Ascending aorta (tissue), 2 donors: ENCODE measurements at places on chromosomes 7 and 10. TPM values are rescaled to one million over a fixed set of nuclear protein-coding genes. Genes with fewer than 3 reads are reported as not detected.

- DNase-seq: no peak
Measured at GRCh38 chr7:142935941-142936565, 2.5 kb upstream of the TRPV5 start.

GRCh38 chr10:129520440-129521080 is 53.5 kb downstream of the MGMT start:
- DNase-seq: no peak

The OPALIN gene
- not detected for total RNA-seq

DNA sequence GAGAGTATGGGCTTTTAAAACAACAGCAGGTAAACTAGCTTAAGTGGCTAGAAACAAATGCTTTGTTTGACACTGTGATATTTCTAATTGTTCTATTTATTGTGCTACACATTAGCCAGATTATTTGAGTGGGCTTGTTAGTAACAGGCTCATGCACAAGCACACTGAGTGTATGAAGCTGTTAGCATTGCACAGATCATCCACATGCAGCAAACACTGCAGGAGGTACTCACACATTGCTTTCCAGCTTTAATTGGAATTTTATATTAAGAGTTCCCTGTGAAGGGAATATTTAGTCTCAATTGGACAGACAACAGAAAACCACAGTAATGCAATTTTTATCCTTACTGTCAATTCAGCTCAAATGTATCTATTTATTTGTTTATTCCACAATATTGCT is 92.9 kb upstream of the ZNF804B start:
- no peak for DNase-seq

The ZNF22 gene
- total RNA-seq: 1.6 TPM

GRCh38 chr10:24597961-24598360 is 125.7 kb downstream of the ARHGAP21 start:
- DNase-seq: no peak

The HOXA9 gene
- total RNA-seq: not detected

The UNC5B gene
- 42.4 TPM for total RNA-seq

- DNase-seq: no peak
Measured at GRCh38 chr7:6026820-6027311, 4.3 kb upstream of the ANKRD61 start.

The CTBP2 gene
- 57.7 TPM for total RNA-seq

The CCL24 gene
- total RNA-seq: not detected

- no peak for DNase-seq
Measured at GRCh38 chr7:11332865-11333228, 359.2 kb downstream of the PHF14 start.

The ODAD2 gene
- total RNA-seq: not detected

The IRF5 gene
- not detected for total RNA-seq

- DNase-seq: no peak
Measured at GRCh38 chr7:140417456-140418155, 13.7 kb downstream of the RAB19 start.

The CALHM3 gene
- not detected for total RNA-seq

DNA sequence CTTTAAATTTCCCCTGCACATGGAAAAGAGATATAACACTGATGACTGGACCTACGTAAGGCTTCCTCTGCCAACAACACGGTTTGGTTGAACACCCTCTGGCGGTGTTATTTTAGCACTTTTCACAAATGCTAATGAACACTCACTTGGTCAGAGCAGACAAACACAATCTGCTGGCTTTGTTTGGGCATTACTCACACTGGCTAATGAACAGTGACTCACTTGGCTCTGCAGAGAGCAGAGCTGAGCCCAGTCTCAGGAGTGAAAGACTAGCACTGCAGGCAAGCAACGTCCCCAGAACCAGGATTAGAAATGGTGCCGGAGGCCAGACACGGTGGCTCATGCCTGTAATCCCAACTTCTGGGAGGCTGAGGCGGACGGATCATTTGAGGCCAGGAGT is 430.8 kb downstream of the PLXNA4 start:
- DNase-seq: peak; percentile 88

The ITPRID1 gene
- total RNA-seq: not detected

- no peak for DNase-seq
Measured at GRCh38 chr7:756231-756927, 29.3 kb upstream of the PRKAR1B start.

DNA sequence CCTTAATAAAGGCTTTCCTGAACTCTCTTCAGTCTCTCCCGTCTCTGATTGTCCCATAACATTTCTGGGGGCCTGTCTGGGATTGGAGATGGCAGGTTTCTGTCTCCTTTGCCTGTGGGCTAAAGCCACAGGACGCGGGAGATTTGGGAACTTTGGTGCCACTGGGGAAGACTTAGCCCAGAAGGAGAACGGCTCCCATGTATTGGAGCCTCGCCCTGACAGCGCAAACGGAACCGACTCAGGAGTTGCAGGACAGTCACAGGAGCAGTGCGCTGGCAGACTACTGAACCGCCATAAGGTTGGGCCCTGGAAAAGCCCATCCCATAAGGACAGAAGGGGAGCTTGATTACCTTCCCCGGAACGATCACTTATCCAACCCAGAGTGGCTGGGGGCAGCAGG is 7.1 kb upstream of the ZNF33B start:
- no peak for DNase-seq

DNA sequence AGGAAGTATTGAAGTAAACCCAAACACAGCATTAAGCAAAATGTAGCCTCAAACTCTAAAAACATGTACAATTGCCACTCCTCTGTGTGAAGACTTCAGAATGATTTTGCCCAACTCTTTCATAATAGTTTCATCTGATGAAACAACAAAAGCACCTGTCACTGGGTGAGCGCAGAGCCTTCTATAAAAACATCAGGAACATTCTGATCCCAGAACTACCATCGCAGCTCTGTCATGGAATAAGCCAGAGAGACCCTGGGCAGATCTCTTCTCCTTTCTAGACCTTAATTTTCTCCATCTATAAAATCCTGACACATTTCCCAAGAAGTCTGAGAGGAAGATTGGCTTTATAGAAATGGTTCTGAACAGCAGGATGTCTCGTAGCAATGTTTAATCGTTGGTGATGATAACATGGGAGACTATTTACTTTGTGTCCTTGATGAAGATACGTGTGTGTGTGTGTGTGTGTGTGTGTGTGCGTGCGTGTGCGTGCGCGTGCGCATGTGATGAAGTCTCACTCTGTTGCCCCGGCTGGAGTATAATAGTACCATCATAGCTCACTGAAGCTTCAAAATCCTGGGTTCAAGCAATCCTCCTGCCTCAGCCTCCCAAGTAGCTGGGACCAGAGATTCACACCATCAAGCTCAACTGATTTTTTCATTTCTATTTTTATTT is 198.0 kb downstream of the KIAA1217 start:
- DNase-seq: no peak

The FXYD4 gene
- not detected for total RNA-seq

The ARHGEF5 gene
- 3.5 TPM for total RNA-seq

GRCh38 chr7:14842523-14842922 is 60.0 kb downstream of the DGKB start:
- DNase-seq: no peak

DNA sequence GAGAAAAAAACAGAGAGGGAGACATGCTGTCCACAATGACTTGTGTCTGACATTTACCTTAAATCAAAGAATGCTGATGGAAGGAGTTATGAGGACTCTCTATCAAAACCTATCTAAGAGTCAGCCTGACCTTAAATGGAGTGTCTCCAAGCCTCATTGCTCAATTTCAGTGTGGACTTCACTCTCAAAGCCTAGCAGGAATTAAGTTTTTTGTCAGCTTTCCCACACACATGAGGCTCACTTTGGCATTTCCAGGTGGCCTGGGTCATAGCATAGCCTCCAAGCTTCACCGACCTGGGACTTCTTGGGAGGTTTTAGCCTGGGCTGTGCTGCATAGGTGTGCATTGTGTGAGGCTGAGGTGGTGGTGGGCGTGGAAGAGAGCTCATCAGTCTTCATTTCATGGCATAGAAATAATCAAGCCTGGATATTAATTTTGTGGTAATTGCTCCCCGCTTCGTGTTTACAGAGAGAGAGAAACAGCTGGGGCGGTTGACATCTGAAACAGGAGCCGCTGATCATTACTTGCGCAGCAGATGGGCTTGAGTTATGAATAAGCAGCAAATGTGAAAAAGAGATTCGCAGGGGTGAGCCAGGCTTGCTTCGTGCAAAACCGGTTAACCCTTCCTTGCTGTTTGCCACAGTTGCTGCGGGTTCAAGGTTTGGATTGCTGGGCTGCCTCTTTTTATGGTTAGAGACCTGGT is 647.8 kb downstream of the INHBA start:
- DNase-seq: no peak

- DNase-seq: peak; percentile 40
Measured at GRCh38 chr10:110821508-110821907, 50.2 kb upstream of the PDCD4 start.

- DNase-seq: no peak
Measured at GRCh38 chr10:48700071-48700470, 15.4 kb downstream of the WDFY4 start.

The BMPR1A gene
- total RNA-seq: 12.9 TPM

The OR9A2 gene
- not detected for total RNA-seq

DNA sequence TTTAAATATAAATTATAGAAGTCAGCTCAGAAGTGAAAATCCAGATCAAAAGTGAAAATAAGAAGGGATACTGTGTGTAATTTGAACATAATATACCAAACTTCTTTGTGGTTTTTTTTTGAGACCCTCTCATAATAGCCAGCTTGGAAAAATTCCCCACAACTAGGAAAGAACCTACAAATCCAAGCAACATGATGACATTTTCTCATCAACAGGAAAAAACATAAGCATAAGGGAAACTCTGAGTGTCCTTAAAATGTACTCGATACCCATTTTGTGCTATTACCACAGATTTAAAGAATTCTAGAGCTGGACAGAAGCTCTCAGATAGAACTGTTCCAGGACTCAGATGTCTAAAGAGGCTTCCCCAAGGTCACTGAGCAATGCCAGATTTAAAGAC is 214.8 kb upstream of the KLF14 start:
- no peak for DNase-seq

- no peak for DNase-seq
Measured at GRCh38 chr7:50803359-50804337, 21.0 kb upstream of the GRB10 start.

GRCh38 chr10:6102128-6102527 is 13.3 kb downstream of the RBM17 start:
- no peak for DNase-seq

- DNase-seq: no peak
Measured at GRCh38 chr10:83212632-83213334, 926.5 kb upstream of the GHITM start.

- DNase-seq: no peak
Measured at GRCh38 chr7:142777318-142777717, 6.5 kb downstream of the PRSS2 start.

DNA sequence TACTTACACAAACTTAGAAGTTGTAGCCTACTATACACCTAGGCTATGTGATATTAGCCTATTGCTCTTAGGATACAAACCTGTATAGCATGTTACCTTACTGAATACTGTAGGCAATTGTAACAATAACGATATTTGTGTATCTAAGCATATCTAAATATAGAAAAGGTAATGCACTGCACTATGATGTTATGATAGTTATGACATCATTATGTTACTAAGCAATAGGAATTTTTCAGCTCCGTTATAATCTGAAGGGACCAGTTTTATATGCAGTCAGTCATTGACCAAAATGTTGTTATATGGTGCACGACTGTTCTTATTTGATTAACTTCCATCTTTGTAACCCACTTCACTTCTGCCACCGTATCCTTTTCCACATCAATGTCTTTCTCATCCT is 62.0 kb downstream of the CCSER2 start:
- DNase-seq: no peak

GRCh38 chr10:34613491-34613890 is 201.6 kb downstream of the PARD3 start:
- no peak for DNase-seq

DNA sequence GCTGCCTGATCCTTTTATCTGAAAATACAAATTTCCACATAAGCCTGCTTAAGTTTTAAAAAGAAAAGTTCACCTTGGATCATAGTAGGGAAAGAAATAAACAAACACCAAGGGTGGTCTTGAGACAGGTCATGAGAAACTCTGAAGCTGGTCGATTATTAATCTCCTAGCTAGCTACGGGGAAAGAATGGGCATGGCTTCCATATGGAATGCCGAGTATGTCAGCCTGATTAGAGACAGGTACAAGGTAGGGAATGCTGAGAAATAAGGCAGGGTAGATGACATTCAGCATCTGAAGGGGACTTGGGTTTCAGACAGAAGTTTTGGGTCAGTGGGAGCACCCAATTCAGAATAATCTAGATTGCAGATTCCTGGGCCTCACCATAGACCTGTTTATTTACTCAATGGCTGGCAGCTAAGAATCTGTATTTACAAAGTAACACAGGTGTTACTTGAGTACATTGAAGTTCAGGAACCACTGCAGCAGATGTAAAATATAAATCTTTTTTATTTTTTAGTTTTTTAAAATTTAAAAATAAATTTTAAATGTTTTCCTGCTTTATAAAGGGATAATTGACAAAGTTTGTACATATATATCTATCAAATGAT is 49.0 kb downstream of the SCIN start:
- no peak for DNase-seq

- DNase-seq: no peak
Measured at GRCh38 chr7:3207387-3207902, 93.6 kb upstream of the SDK1 start.

The VAX1 gene
- total RNA-seq: not detected

DNA sequence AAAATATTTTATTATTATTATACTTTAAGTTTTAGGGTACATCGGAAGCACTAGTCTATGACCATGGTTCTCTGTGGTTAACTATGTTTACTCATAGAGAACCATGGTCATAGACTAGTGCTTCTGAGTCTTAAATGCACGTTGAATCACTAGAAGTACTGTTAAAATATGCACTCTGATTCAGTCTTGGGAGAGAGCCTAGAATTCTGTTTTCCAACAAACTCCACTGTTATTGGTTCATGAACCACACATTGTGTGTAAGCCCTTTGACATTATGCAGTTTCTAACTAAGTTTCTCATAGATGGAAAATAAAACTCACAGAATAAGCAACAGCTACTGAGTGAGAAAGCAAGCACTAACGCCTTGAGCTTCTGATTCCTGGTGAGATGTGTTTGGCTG is 1120.6 kb downstream of the SORCS1 start:
- no peak for DNase-seq

DNA sequence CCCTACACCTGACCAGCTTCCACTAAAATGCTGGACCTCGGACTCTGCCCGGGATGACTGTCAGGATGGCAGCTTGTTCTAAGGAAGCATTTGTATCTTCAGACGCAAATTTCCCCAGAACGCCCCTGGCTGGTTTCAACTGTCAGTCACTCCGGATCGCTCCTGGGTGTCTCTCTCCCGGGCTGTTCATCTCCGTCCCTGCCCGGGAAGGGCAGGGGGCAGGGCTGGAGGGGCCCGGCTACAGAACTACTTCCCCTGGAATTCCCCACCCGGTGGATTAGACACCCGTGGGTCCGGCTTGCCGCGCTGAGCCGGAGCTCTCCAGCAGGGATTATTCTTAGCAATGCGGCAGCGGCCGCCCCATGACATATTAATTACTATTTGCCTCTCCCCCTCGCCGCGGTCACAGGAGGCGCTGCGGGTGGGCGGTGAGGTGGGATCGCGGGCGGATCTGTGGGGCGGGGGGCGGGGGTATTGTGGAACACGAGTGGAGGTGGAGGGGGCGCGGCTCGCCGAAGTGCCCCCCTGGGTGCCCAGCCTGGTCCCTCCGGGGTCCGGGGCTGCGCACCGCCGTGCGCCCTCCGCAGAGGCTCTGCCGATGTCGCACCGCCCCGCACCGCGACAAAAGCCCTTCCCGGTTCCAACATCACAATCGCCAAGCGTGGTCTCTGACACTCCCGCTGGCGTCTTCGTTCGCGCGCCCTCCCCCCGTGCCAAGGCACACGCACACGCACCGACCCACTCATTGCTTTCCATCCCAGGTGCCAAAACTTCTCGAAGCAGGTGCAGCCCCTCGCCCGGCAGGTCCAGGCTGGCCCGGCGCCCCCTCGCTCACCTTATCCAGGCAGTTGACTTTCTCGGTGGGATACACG is 276.1 kb upstream of the NEBL start:
- DNase-seq: no peak
